Forelimb muscle (tissue), 1 donor: ENCODE measurements at places on chromosomes 5 and 9. TPM values are rescaled to one million over a fixed set of nuclear protein-coding genes. Genes with fewer than 3 reads are reported as not detected.

- DNase-seq: no peak
These were observed 650.0 kb upstream of the SGCD start for GRCh38 chr5:155676967-155677366.

DNA sequence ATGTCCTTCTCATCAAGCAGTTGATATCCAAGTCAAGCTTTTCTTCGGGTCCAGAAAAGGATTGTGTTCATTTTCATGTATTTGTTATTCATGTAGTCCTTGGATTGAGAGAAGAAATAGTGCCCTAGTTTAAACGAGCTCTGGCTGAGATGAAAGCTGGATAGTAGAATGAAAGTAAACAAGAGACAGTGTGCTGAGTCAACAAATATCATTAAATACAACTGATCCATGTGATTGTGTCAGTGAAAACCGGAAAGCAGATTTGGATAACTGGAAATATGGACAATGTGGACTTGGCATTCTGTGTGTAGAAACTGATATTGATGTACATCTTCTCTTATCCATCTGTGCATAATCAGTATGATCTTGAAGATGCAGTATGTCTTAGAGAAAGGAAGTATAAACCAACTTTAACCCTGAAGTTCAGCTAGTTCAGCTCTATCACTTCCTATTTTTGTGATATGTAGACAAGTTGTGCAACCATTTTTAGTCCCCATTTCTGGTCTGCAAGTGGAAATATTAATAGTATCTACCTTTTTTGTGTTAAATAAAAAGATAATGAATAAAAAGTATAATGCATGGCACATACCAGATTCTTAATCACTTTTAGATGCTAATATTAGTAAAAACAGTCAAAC lies 4.4 kb downstream of the MUSK start:
- no peak for DNase-seq

- peak; percentile 70 for DNase-seq
These were observed 177.9 kb upstream of the KLF4 start for GRCh38 chr9:107667231-107668070.

- no peak for DNase-seq
These were observed 1.8 kb downstream of the HRH2 start for GRCh38 chr5:175659546-175660253.

DNA sequence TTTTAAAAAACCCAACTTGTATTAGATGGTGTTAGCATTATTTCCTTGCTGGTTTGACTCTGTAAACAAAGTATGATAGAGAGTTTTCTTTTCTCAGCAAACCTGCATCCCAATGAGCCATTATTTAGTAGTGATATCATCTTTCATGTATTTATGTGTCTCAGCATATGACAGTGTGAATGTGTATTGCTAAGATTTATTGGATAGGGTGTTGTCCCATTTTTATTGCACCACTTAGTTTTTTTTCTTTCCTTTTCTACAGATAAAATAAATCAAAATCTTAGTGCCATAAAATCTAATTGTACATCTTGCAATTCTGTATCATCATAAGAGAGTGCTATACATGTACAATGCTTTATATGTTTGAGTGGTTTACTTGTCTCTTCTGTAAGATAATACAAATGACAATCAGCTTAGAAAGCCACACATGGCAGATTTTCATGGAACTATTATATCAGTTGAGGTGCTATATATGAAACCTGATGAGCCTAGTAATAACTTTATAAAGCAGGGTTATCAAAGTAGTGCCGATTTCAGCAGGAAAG lies 149.2 kb upstream of the CYLC2 start:
- no peak for DNase-seq

DNA sequence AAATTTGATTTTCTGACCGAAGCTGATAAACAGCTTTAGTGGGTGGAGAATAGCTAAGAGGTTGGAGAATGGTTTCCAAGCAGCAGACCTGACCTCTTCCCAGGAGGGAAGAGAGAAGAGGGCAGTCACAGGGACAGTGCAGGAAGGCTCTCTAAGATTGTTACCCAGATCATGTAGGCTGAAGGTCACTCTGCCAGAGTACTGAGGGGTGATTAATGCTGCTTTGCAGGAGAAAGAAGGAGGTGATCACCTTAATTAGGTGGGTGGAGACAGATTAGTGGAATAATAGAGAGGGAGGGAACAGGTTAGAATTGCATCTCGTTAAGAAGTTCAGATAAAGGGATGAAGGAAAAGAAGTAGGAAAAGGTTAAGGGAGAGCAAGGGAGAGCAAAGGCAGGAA lies 440.5 kb downstream of the BRINP1 start:
- no peak for DNase-seq

The TMEM215 gene
- polyA plus RNA-seq: 0.54 TPM

The PARP8 gene
- polyA plus RNA-seq: 7.7 TPM

DNA sequence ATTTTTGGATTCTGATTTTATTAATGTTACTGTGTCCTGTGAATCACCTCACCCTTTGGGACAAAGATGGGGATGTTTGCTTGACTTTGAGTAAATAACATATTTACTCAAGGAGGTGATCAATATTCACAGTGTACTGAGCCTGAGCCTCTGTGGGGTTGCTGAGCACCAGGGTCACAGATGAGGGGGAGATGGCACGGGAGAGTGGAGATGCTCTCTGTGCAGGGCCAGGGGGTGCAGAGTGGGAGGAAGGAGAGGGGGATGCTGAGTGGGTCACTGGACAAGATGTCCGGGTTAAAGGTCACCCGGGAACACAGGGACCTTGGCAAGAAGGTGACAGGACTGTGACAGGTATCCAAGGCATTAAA lies 4.0 kb downstream of the SQSTM1 start:
- DNase-seq: no peak

GRCh38 chr5:123598028-123598689 lies 86.2 kb downstream of the CSNK1G3 start:
- DNase-seq: no peak

The PLPP7 gene
- polyA plus RNA-seq: 45.7 TPM

The ZNF346 gene
- 15.9 TPM for polyA plus RNA-seq

The CDH9 gene
- polyA plus RNA-seq: not detected

- no peak for DNase-seq
These were observed 134.8 kb downstream of the FBXO4 start for GRCh38 chr5:42059778-42060464.

- no peak for DNase-seq
These were observed 102.0 kb upstream of the NFIB start for GRCh38 chr9:14415947-14416346.

GRCh38 chr5:82812575-82812974 lies 264.6 kb downstream of the TMEM167A start:
- DNase-seq: no peak

The SLC12A7 gene
- 8.0 TPM for polyA plus RNA-seq

The STPG3 gene
- polyA plus RNA-seq: 0.18 TPM

DNA sequence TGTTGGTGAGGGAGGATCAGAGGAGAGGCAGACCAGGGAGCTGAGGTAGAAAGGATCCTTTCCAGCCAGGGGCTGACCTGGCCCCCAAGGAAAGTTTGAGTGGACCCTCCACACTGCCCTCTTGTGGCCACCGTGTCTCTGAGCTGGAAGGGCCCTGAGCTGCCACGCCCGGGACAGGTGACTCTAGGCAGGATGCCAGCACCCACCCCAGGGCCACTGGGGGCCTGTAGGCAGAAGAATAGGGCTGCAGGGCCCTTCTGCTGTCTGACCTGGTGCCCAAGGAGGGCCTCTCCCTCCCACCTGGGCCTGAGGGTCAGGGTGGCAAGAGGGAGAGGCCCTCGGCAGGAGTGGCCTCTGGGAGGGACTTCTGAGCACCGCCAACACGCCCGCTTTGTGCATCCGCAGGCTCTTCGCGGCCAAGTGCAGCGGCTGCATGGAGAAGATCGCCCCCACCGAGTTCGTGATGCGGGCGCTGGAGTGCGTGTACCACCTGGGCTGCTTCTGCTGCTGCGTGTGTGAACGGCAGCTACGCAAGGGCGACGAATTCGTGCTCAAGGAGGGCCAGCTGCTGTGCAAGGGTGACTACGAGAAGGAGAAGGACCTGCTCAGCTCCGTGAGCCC lies 76.8 kb downstream of the LMX1B start:
- DNase-seq: no peak

DNA sequence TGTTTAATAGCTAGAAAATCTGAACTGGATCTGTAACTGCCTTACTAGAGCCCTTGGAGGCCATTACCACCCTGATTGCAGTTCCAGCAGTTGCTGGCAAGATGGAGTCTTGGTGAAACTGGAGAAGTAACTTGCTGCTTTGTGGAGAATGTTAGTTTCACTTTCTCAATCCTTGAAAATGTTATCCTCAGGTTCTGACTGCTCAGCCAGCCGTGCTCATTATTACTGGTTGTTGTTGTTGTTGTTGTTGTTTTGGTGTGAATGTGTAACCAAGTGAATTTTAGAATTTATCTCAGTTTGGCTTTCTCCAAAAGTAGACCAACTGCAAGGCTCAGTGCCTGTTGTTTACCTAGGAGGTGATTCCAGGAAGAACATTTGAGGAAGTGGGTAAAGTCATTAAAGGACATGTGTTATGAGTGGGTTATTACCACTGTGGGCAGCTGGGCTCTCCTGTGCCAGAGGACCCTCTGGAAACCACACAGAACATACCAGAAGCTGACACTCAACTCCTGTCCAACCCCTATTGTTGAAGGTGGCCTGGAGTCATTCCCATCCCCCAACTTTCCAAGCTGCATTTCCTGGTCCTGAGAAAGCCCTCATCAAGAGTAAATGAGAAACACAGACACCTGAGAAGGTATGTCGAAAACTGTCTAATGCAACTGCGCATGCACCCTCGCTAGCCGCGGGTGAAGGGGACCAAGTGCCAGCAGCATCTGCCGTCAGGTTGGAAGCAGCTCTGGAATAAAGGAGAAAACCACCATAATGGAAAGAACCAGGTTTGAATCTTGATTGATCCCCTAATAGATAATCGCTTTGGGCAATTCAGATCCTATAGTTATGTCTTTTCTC lies 111.6 kb downstream of the CMYA5 start:
- no peak for DNase-seq

DNA sequence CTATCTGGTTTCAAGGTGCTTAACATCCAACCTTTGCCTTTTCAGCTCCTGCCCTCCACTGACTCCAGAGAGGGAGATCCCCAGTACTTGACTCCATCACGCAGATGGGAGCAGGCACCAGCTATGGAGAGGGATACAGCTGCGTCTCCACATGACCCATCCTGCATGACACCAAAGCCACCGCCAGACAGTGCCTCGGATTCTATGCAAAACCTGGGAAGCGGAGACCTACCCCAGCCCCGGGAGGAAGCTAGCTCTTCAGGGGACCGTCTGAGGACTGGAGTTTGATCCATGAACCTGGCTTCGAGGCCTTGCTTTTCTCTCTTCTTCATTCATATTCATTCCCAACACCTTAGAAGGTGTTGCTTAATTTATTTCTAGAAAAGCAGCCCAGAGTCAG lies 24.8 kb downstream of the HRH2 start:
- DNase-seq: no peak

The GABRB2 gene
- 0.76 TPM for polyA plus RNA-seq

DNA sequence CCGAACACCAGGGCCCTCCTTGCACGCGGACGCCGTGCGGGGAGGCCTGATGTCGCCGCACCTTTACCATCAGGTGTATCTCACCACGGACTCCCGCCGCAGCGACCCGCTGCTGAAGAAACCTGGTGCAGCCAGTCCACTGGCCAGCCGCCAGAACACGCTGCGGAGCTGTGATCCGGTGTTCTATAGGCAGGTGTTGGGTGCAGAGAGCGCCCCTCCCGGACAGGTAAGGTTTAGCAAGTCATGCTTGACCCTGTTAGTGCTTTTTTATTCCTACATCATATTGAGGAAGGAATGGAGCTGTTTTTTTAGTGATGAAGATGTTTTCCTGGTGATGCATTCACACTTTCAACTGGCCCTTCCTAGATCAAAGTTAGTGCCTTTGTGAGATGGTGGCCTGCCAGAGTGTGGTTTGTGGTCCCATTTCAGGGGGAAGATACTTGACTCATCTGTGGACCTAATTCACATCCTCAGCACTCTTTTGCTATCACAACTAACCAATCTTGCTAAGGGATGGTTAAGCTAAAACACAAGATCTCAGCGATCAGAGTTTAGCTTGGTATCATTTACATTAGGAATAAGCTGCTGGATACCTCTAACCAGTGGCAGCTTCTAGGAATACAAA lies 2.7 kb downstream of the PCDHGC3 start:
- DNase-seq: no peak

DNA sequence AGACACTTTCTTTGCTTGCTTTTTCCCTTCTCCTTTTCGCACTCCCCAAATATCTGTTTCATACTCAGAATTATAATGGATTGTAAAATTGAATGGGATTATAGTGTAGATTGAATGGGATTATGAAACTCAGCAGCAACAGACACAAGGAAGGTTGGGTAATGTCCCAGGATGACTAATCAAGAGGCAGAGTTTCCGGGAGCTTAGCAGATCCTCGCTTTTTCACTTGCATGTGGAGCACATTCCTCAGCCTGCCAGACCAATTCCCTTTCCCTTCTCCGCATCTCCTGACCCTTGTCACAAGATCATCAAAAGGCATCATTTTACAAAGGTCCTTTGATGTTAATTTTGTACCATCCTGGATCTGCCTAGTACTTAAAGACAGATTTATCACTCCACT lies 55.1 kb upstream of the SLC1A1 start:
- DNase-seq: no peak

The SPATA31A1 gene
- polyA plus RNA-seq: not detected

- no peak for DNase-seq
These were observed 22.7 kb upstream of the LECT2 start for GRCh38 chr5:135977375-135977928.

DNA sequence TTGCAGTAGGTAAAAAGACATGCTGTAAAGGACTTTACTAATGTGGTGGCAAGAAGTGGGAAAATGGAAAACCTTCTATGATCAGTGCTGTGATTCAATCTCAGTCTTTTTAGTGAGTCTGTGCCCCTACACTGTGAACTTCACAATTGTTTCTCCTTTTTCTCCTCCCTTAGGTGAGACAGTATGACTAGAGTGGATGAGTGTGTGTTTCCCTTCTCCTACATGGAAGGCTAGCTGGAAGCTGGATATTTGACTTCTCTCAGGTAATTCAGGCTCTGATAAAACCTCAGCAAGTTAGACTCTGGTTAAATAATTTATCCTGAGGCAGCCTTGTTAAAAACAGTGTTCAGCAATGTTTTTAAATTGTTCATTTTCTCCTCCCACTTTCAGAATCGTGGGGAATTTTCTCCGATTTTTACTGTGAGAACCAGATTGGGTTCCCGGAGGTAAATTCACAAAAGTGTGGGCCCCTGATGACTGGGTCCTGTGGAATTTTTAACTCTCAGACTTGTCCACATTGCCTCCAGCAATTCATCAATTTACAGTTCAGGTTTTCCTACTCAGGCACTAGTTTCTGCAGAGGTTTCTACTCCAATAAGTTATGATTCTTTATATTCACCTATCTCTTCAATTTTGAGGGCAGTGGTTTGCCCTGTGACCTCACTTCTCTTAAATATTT lies 149.1 kb upstream of the PIK3R1 start:
- no peak for DNase-seq

The ZFP2 gene
- 2.8 TPM for polyA plus RNA-seq

The FBLL1 gene
- polyA plus RNA-seq: 0.86 TPM

The EQTN gene
- polyA plus RNA-seq: not detected

GRCh38 chr5:67002832-67003684 lies 193.5 kb downstream of the CD180 start:
- DNase-seq: no peak

The PCDHB11 gene
- 2.2 TPM for polyA plus RNA-seq
